Eye (tissue), 1 donor: ENCODE measurements at places on chromosomes 12 and 14.

- DNase-seq = no peak
Observed at GRCh38 chr12:128444598-128444997, 177.6 kb downstream of the TMEM132C start.

DNA sequence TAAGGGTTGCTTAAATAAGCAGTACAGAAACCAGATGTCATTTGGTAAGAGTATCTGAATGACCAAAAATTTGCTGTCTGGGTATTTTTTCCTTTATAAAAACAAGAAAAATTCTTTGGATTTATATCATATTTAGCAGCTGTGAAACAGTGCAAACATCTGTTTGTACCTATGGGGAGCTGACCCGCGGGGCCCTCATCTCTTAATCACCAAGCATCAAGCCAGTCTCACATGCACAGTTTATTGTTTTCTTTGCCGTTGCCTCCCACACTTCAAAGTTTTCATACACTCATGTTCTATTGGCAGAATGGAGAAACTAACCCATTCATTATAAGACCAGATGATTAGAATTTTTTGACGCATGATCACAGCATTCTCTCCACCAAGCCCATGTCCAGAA, 142.2 kb downstream of the BMP4 start:
- DNase-seq = no peak

DNA sequence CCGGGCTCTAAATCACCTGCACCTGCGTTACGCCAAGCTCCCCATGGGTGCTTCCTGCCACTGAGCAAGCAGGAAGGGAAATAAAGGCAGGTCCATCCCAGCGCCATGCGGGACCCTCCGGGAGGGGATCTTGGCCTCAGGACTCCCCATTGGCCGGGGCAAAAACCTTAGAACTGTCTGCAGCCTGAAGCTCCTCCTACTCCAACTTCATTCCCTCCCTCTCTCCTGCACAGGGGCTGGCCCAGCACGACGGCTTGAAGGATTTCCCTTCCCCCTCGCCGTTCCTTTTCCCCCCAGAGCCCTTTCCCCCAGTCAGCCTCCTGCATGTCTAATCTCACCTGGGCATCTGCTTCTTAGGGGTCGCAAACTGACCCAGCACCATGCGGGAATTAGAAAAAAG, 137.2 kb upstream of the NCOR2 start:
- no peak for DNase-seq

- DNase-seq = peak; percentile 48
Observed at GRCh38 chr12:16607906-16608775, 2.2 kb upstream of the LMO3 start.

DNA sequence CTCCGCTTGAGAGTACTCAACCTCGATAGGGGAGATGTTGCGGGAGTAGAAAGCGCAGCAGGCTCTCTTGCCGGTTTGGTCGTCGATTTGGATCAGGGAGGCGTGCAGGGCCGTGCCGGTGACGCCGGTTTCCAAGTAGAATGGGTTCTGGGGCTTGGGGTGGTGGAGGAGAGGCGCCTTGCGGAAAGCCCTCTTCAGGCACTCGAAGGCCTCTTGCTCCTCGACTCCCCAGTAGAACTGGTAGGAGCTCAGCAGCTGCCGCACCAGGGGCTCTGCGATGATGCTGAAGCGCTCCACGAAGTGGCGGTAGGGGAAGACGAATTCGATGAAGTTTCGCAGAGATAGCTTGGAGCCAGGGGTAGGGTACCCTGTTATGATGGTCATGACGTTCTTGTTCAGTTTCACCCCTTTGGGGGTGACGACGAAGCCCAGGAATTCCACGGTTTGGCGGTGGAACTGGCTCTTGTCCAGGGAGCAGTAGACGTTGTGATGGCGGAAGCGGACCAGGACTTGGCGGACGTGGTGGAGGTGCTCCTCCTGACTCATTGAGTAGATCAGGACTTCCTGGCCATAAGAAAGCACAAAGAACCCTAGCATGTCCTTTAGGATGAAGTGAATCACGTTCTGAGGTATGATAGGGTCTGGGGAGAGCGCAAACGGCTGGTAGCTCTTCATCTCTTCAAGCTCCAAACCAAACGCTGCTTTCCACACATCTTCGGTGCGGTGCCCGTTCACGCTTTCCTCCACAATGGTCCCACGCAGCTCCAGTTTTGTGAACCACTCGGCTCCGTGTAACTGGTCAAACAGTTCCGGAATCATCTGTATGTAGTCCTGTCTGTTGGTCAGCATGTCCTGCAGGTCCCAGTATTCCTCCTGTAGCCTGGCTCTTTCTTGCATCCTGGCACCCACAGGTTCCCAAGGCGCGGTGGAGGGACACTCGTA, 21.2 kb downstream of the RTL1 start:
- DNase-seq = no peak

- DNase-seq = no peak
Observed at GRCh38 chr14:60935319-60935718, 45.6 kb downstream of the TRMT5 start.

DNA sequence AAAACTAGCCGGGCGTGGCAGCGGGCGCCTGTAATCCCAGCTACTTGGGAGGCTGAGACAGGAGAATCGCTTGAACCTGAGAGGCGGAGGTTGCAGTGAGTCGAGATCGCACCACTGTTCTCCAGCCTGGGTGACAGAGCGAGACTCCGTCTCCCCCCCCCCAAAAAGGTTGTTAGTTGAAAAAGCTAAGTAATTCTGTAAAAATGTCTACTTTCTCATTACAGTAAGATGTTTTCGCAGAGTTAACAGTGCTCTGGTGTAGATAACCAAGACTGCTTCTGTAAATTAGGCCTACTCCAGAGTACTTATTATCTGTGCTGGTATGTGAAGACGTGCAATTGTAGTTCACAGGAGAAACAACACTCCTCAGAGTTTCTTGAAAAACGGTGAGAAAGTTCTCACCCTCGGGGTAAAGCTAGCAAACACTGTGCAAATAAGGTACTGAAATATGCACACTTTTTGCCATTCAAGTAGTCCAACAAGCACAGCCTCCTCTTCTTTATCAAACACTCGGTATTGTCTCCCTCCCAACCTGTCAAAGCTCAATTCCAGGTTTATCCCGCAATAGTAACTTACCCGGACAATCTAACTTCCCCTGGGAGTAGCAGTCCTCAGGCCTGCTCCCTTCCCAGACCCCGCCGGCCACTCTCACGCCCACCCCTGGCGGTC, 974 bp downstream of the BTBD7 start:
- no peak for DNase-seq

- peak; percentile 88 for DNase-seq
Observed at GRCh38 chr14:26984311-26985177, 386.7 kb upstream of the NOVA1 start.

DNA sequence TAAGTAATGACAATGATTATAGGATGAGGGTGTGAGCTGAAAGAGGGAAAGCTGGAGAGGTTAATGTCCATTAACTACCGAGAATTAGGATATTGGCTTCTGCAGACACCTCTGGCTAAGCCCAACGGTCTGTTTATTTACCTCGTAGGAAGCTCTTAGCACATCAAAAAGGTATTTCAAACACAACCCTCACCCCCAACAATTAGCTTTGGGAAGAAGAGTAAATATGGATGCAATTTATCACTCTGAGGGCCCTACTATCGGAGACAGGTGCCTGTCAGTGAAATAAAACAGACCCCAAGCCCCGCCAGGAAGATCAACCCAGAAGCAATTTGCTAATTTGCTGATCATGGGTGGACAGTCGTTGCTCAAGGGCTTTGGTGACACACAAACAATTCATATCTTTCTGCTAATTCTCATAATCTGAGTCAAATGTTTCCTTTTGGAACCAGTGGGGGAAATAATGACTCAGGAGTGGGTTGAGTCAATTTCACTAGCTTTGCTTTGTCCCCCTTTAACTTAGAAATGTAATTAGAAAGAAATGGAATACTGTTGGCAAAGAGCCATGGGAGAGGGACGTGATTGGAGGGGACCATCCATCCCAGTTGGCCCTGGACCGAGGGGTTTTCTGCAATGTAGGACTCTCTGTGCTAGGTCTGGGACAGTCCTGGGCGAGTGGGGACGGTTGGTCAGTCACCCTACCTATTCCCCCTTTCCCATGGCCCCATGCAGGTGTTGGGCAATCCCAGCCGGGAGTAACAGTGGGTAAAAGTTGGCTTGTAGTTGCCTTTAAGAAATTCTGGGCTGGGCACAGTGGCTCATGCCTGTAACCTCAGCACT, 99.1 kb upstream of the MED13L start:
- DNase-seq = no peak

GRCh38 chr14:67512463-67513310, 20.4 kb upstream of the PLEKHH1 start:
- DNase-seq = no peak

- DNase-seq = peak; percentile 63
Observed at GRCh38 chr12:78181544-78182162, 351.0 kb downstream of the NAV3 start.
